ENCODE measurements at places on chromosomes 16 and 17. TPM values are rescaled to one million over a fixed set of nuclear protein-coding genes. Genes with fewer than 3 reads are reported as not detected.

Gene CCL8
- total RNA-seq, result not detected

Gene CES1
- not detected for total RNA-seq

Gene PDILT
- total RNA-seq, result not detected

Gene ZNF423
- not detected for total RNA-seq

Gene CACNG3
- total RNA-seq, result not detected

Gene NXPH3
- 0.10 TPM for total RNA-seq

Gene ZNF597
- 2.7 TPM for total RNA-seq

Gene KCNG4
- total RNA-seq, result not detected

Gene TLCD3B
- total RNA-seq, result 2.0 TPM

Gene MT2A
- 124 TPM for total RNA-seq

Gene MYO15A
- total RNA-seq, result 0.60 TPM

Gene SLC16A6
- total RNA-seq, result 6.0 TPM

Gene PMFBP1
- total RNA-seq, result 1.1 TPM

Gene TEKT1
- not detected for total RNA-seq

Gene SGSM2
- total RNA-seq, result 36.8 TPM

Gene PIPOX
- total RNA-seq, result 2.0 TPM

Gene SOCS3
- 16.6 TPM for total RNA-seq

Gene PYY
- total RNA-seq, result not detected

Gene TBX2
- not detected for total RNA-seq

Gene GSDMA
- total RNA-seq, result 0.14 TPM

Gene CTF1
- 0.16 TPM for total RNA-seq

Gene ABCA10
- 0.12 TPM for total RNA-seq

Gene NOTUM
- total RNA-seq, result 0.36 TPM

Gene CCL16
- not detected for total RNA-seq

Gene ITGB4
- 1.4 TPM for total RNA-seq

Gene SEPTIN12
- total RNA-seq, result not detected

Gene SLFN14
- 0.14 TPM for total RNA-seq

Gene KLHL36
- 34.8 TPM for total RNA-seq

Gene KCNH4
- total RNA-seq, result 0.44 TPM

Gene MAF
- 0.36 TPM for total RNA-seq

Gene KRT28
- total RNA-seq, result not detected
